Prostate gland (tissue), 2 donors: ENCODE measurements at places on chromosomes 4 and X. TPM values are rescaled to one million over a fixed set of nuclear protein-coding genes. Genes with fewer than 3 reads are reported as not detected.

DNA sequence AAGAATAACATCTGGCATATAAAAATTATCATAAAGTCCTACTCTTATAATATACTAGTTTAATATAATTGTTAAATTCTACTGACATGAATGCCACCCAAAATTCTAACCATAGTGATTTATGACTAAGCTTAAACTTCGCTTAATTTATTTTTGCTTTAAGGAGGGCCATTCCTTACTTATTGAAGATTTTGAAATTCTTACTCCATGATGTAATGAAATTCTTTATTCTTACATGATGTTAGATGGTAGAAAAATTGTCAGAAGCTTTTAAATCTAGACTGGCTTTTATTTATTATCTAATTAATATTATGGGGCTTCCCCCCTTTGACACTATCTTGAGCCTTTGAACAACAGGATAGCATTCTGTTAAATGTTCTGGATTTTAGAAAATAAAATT, 19.5 kb upstream of the SUPT20HL2 start:
- H3K4me1 ChIP-seq, result no peaks in the 10 kb centered on the region
- no peak overlapping the region for H3K4me3 ChIP-seq
- H3K27me3 ChIP-seq, result no peaks in the 10 kb centered on the region
- H3K27ac ChIP-seq, result no peak overlapping the region
- no peaks in the 10 kb centered on the region for H3K36me3 ChIP-seq

GRCh38 chr4:107890779-107891178, 40.6 kb upstream of the CYP2U1 start:
- no peak overlapping the region for H3K4me3 ChIP-seq
- no peaks in the 10 kb centered on the region for H3K27me3 ChIP-seq
- no peaks in the 10 kb centered on the region for H3K36me3 ChIP-seq
- no peak for DNase-seq
- no peak overlapping the region for H3K27ac ChIP-seq

DNA sequence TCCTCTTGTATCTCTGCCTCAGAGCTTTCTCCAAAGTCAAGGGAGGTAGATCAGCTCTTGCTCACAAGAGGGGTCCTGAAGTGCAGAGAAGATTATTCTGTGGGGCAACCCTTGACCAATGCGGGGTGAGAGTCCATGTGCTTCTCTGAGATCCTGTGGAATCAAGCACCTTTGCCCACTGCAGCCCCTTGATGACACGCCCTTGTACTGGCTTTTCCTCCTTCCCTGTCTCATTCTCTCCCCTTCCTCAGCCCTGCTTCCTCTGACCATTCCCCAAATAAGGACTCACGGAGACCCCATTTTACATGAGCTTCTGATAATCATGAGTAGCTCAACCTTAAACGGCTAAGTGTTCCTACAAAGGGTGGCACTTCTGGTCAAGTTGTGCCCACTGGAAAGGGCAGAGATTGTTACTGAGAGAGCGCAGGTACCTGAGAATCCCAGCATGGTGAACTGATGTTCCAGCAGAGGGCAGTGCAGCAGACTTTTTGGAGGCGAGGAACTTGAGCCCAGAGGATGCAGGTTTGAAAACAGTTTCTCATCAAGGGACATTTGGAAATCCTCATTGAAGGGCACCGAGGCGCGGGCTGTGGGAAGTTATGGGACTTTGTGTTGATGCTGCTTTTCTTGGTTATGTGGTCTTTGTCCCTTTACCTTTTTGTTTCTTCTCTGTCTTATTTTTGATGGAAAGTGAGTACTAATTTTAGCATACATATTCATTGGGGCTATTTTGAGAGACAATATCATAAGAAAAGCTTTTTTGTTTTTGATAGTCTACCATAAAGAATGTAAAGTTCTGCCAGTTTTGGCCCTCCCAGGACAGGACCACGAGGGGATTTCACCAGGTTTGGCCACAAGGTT, 201.3 kb downstream of the RBM46 start:
- no peaks in the 10 kb centered on the region for H3K4me1 ChIP-seq
- no peaks in the 10 kb centered on the region for H3K36me3 ChIP-seq
- H3K27me3 ChIP-seq, result no peaks in the 10 kb centered on the region
- peak; percentile 17 for DNase-seq

DNA sequence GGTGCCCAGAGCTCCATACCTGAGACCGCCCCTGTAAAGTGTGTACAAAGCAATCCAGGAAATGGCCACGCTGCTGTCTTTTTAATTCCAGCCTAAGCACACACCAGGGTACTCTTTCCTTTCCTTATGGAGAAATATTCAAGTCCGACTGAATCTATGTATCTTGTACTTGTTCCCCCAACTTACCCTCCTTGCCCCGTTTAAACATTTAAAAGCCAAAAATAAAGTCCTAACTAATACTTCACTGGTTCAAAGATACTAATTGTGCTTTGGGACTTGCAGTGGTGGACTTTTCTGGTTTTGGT, 731 bp upstream of the AMMECR1 start:
- peak overlapping the region; percentile 66 for H3K4me3 ChIP-seq
- no peaks in the 10 kb centered on the region for H3K36me3 ChIP-seq
- H3K27ac ChIP-seq, result peak overlapping the region; percentile 81
- no peaks in the 10 kb centered on the region for H3K4me1 ChIP-seq

The TGIF2LX gene
- total RNA-seq, result 1.6 TPM

The BCOR gene
- total RNA-seq, result 56.2 TPM

The GAGE12H gene
- total RNA-seq, result not detected

The SSX2 gene
- 12.4 TPM for total RNA-seq

The CCDC158 gene
- total RNA-seq, result 4.9 TPM

The TMEM47 gene
- total RNA-seq, result 35.7 TPM
